ENCODE measurements at places on chromosomes 12 and 14.

GRCh38 chr14:27409944-27410343, 812.1 kb upstream of the NOVA1 start:
- DNase-seq, result no peak

- no peak for DNase-seq
Measured at GRCh38 chr12:104701756-104702155, 245.0 kb downstream of the CHST11 start.

- no peak for DNase-seq
Measured at GRCh38 chr14:54252072-54252730, 144.6 kb upstream of the CDKN3 start.

DNA sequence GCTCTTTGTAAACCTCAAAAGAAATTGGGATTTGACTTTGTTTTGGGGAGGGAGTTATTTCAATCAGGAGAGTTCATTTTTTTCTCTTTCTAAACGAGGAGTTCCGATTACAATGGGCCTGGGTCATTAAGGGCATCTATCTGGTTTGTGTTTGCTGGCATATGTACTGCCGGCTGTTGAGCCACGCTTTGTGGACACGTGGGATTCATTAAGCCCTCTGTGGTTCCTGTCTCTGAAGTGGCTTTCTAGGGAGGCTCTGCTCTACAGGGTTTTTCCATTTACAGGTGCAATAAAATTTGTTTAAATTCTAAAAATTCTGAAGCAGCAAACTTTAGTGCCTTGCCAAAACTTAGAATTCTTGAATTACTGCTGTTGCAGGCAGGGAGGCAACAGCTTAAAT, 57.9 kb downstream of the GNS start:
- no peak for DNase-seq

DNA sequence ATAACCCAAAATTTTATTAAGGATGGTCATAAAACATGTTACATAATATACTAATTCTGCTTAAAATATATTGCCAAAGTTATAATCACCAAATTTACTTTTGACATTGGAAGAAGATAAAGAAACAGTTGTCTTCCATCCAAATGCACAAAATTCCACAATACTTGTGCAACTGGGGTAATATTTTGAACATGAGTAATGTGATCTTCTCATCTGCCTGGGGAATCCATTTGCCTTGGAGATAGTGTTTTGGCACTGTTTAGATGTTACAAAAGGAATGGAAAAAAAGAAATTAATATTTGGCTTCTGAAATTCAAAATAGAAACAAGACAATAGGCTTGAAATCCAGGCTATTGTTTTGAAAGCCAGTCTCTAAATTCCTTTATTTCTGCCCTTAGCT, 9.1 kb downstream of the GPR19 start:
- DNase-seq, result no peak

DNA sequence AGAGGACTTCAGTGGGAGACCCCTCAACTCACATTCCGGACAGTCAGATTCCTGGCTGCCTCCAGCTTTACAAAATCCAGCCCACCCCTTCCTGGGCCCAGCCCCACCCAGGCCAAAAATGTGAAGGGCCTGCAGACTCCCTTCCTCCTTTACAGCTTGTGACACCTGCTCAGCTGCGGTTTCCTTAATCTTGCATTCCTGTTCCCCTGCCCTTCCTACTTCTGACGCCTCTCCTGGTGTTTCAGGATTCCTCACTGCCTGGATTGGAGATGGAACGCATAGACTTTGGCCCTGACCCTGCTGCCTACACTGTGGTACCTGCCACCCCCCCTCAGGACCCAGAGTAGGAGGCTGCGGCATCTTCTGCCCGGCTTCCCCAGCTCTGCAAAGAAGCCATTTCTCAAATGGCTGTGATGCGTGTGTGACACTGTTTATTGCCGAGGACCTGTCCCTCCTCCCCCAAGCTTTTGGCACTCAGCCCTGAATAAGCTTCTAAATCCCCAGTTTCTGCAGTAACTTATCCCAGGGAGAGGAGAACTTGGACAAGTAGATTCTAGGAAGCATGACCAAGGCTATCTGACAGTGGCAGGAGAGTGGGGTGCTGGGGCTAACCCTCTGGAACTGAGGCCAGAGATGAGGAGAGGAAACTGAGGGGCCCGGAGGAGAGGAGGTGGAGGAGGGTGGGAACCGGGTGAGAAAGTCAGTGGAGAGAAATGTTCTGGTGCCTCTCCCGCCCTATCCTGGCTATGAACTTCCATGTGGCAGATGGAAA, 24.9 kb upstream of the BCDIN3D start:
- no peak for DNase-seq

- DNase-seq, result no peak
Measured at GRCh38 chr12:70251226-70251625, 8.0 kb downstream of the CNOT2 start.

- no peak for DNase-seq
Measured at GRCh38 chr12:30970559-30971197, 44.1 kb downstream of the TSPAN11 start.

GRCh38 chr14:39005044-39005880, 97.8 kb downstream of the SEC23A start:
- DNase-seq, result no peak

- DNase-seq, result no peak
Measured at GRCh38 chr12:13945641-13946040, 35.8 kb downstream of the GRIN2B start.

- DNase-seq, result no peak
Measured at GRCh38 chr12:115335048-115335447, 651.1 kb upstream of the TBX3 start.

DNA sequence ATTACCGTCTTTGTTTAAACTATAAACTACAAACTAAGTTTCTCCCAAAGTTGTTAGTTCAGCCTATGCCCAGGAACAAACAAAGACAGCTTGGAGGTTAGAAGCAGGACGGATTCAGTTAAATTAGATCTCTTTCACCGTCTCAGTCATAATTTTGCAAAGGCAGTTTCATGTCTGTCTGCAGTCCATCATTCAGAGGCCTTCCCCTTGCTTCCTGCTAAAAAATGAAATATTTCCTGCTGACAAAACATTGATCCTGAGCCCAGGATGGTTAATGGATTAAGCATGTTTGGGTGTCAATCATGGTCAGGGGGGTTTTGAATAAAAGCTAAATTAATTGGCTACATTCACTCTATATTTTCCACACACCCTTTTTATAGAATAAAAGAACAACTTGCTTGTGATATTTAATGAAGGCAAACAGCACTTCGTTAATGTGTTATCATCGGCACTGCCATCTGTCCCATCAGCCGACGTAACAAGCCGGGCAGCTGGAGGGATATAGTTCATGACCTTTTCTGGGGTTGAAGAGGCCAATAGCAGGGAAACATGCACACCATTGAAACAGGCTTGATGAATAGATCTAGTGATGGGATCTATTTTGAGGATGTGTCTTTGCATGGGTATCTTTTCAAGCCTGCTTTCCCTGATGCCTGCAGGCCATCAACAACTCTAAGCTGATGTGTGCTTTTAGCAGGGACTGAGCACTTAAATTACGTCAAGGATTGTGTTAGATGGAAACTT, 521.3 kb upstream of the TMEM132C start:
- DNase-seq, result no peak

GRCh38 chr14:74945261-74945851, 10.0 kb downstream of the PGF start:
- DNase-seq, result no peak

DNA sequence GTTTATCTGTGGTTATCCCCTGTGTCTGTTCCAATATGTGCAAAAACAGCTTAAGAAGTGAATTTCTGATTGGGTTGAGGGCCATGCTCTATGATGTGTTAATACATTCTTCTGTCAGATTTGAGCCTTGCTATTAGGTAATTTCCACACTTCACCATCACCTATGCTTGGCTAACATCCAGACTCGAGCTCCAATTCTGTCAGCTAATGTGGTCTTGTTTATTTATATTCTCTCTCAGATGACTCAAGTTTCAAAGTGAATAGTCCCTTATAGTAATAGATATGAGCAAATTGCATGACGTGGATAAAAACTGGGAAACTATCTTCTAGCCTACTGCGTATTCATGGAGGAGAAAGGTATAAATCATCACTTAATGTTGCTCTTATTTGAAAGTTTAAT, 451.3 kb downstream of the SNAPC1 start:
- DNase-seq, result no peak

GRCh38 chr12:111926631-111927030, 84.6 kb downstream of the MAPKAPK5 start:
- no peak for DNase-seq

DNA sequence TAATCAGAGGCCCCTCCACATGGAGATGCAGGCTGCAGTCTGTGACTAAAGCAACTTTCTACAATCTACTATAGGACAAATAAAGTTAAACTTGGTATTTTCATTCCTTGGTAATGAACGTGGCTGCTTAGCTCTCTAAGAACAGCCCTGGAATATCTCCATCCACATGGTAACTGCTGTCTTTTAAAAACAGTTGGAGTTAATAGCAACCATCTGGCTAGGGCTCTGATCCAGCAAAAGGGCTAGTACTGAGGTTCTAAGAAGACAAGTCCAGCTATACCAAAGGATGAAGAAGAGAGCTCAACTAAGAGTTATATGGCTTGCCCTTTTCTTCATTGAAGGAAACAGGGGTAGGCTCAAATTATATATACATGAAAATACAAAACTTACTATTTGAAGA, 920.1 kb downstream of the FLRT2 start:
- DNase-seq, result no peak

GRCh38 chr12:104480826-104481440, 24.2 kb downstream of the CHST11 start:
- no peak for DNase-seq

DNA sequence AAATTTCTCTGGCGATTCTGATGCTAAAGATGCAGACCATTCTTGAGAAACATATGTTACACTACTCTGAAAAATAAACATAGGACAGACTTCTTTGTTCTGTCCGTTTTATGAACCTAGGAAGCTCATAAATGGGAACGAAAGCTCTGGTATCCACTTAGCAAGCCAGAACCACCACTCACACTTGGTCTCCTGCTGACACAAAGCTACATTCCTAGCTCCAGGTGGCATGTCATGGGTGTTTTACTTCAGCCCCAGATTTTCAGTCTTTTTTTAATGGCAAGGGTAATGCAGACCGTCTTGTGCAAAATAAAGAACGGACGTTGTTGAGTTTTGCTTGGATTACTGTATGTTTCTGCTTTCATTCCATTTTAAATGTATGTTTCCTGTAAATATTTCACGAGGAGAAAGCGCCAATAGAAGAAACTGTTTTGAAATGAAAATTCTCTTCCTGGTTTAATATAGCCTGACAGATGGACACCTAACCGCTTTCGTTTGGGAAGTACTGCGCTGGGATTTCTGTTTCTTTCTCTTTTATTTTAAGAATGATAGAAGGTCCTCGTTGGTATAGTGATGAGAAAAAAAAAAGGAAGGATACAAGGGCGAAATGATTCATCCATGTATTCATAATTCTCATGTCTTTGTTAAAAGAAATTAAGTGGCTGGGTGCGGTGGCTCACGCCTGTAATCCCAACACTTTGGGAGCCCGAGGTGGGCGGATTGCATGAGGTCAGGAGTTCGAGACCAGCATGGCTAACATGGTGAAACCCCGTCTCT, 871 bp upstream of the COQ5 start:
- no peak for DNase-seq

- DNase-seq, result no peak
Measured at GRCh38 chr12:3247077-3247476, 169.9 kb downstream of the TSPAN9 start.
